ENCODE measurements at places on chromosomes 5 and 9.

DNA sequence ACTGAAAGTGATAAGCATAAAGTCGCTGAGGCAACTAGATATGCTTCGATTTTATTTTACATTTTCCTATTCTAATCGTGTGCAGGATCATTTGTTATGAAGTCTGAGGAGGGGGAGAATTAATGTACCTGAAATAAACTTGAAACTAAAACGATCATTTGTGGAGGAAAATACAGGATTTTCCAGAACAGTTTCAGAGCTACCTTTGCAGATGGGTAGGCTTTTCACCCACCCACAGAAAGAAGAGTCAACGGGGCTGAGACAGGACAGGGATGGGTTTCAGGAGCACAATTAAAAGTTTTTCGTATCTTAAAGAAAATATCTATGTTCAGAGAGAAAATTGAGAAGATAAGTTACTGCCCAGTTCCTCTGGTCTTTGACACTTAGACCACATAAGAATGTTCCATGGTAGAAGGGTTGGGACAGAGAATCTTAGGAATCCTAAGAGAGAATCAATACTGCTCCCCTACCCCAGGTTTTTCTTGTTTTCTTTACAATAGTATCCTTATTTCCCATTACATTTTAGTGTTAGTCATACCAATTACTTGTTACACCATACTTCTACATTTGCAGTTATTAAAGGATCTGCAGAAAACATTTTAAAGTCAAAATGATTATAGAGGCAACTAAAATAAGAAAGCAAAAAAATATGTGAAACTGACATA, 211.4 kb downstream of the DEPDC1B start:
- no peak for DNase-seq

GRCh38 chr5:62685221-62685620, 106.6 kb downstream of the LRRC70 start:
- DNase-seq = no peak

- DNase-seq = no peak
Observed at GRCh38 chr9:22169727-22170503, 160.8 kb upstream of the CDKN2B start.

GRCh38 chr5:169511708-169512107, 71.9 kb upstream of the SPDL1 start:
- no peak for DNase-seq

DNA sequence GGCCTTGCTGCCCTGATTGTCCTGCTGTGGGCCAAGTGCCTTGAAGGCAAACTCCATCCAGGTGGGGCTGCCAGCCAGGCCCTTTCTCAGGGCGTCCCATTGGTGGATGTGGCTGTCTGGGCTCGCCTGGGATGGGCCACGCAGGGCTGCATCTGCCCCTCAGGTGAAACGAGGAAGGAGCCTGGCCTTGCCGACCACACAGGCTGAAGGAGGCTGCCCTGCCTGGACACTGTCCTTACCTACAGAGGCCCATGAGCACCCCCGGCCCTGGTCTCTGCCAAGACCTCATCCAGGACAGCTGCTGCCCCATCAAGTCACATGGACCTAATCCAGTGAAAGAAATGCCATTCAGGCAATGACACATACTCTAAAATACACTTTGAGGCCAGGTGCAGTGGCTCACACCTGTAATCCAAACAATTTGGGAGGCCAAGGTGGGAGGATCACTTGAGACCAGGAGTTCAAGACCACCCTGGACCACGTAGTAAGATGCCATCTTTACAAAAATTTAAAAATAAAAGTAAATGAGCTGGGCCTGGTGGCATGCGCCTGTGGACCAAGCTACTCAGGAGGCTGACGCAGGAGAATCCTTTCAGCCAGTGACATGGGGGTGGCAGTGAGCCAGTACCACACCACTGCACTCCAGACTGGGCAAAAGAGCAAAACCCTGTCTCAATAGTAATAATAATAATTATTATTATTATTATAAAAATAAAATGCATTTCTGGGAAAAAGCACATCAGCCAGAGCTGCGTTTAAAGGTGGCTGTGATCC, 33.9 kb downstream of the PNPLA7 start:
- DNase-seq = no peak

DNA sequence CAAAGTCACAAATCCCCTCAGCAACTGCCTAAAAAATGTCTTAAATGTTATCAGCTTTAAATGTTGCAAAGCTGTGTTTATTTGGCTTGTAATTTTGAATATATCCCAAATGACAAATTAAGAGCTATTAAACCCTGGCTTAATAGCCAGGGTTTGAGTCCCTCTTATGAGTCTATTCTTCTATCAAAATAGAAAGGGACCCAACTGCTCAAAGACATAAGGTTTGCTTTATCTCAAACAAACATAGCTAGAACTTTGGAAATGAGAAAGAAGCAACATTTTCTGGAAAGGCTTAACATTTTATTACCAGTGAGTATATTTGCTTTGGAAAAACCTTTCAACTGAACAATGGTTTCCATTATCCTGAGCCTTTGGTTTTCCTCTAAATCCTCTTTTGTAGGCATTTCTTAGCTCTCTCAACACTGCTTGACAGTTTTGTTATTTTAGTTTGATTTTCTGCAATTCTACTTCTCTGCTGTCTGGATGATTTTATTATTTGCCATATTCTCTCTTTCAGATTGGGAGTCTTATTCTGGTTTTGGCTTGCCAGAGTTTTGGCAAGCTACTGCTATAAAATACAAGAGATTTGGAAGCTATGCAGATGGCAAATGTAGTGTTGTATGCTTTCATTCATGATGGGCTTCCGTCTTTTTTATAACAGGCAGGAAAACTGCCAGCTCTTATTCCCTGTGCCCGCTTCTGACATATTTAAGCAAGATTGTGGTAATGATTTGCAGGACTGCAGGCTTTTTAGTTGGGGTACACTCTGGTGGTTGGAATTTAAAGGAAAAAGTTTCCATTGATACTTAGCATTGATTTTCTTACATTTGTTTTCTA, 734.9 kb downstream of the DTWD2 start:
- no peak for DNase-seq

DNA sequence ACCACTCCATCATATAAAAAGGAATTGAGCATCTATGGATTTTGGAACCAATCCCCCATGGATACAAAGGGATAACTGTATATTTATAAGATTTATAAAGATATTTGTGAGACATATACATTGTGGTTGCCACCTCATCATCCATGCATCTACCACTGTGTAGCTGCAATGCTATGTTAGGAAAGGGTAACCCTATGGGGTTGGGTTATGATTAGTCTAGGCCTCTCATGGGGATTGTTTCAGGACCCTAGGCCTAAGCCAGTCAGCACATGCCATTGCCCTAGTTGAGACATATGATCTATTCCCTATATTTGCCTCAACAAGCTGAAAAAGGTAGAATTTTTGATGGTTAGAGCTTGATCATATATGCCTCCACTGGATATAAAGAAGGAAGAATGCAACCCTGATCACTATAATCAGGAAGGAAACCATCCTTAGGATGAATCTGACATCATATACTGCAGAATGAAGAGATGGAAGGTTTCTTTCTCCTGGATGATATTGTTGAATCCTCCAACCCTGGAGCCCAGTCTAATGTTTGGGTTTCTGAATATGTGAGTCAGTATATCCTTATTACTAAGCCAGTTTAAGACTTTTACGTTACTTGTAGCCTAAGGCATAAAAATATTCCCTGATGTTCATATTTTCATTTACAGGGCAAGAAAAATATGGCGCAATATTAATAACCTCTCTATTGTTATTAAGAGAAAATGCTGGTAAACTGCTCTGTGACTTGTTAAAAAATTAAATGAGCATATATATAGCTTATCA, 94.2 kb downstream of the ADAMTS19 start:
- DNase-seq = no peak

GRCh38 chr5:64603676-64604075, 86.6 kb upstream of the SHISAL2B start:
- no peak for DNase-seq

DNA sequence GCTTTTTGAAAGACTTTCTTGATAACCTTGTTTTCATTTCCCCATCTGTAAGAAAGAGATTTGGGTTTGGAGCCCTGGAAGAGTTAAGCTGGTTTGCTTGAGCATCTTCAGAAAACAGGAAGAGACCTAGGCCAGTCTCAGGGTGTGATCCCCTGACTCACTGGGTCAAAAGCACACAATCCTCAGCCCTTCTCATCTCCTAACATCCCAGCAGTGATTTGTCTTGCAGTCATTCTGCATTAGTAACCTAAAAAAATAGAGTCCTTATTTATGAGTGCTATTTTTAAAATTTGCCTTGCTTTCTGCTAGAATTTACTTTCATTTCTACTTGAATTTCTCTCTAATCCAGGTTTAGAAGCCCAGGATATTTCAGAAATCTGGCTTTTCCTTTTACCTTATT, 16.4 kb upstream of the ARSB start:
- no peak for DNase-seq

GRCh38 chr5:80246001-80246758, 9.7 kb downstream of the SERINC5 start:
- peak; percentile 41 for DNase-seq

GRCh38 chr5:32390819-32391591, 53.5 kb downstream of the ZFR start:
- no peak for DNase-seq

GRCh38 chr9:107375651-107376369, 92.7 kb downstream of the RAD23B start:
- no peak for DNase-seq

GRCh38 chr5:92694067-92694466, 887.0 kb downstream of the NR2F1-AS1 start:
- no peak for DNase-seq

DNA sequence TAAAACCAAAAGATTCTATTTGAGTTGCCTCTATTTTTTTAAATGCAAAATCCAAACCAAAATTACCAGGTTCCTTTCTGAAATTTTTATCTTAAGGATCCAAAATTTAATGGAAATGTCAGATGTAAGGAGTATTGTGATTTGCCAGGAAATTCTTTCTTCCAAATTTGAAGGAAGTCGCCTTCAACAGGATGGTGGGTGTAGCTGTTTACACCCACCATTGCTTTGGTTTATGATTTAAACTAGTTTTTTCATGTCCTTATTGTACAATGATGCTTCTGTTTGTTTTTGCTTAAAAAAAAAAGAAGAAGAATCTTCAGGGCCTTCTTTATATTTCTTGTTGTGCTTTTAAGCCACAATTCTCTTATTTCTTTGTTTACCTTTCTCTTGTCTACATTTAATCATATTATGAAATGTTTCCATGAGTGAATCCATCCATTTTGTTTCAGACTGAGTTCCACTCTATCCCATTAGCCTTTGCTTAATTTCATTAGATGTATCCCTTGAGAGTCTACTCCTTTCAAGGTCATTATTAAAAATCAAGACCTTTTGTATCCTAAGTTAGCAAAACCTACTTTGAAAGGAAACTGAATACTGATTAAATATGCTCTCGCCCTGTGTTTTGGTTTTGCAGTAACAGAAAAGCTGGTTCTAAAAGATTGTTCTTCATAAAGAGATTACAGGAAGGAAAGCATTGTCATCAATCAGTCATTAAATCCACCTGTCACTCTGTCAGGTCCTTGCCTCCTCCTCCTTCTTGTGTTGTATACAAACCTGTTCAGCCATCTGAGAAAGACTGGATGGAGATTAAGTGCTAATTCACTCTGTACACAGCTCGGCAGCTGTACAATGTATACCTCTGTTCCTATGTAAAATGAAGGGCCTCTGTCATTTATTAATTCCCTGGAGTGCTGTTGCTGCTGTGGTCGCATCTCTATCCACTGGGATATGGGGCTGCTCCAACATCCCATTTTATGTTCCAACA, 45.5 kb upstream of the SLC2A8 start:
- DNase-seq = no peak

DNA sequence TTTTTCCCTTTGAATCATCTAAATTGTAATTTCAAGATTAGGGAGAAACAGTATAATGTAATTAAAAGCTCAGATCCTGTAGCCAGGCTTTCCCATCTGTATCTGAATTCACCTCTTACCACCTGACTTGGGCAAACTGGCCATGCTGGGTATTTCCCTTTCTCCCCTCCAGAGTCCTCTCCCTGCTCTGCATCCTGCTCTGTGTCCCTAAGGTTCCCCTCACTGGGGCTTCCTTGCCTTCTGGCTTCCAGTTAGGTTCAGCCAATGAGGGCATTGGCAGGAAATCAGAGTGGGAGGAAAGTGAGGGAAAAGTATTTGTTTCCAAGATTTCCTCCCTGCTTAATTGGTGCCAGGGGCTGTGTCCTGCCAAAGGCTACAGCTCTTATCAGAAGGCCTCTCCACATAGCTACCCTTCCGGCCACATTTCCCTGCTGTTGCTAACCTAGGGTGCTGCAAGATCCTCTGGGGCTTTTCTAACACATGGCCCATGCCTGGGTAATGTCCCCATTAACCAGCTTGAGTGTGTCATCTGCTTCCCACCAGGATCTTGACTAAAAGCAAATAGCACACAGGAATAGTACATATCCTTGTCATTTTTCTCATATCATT, 51.0 kb upstream of the MPDZ start:
- no peak for DNase-seq

DNA sequence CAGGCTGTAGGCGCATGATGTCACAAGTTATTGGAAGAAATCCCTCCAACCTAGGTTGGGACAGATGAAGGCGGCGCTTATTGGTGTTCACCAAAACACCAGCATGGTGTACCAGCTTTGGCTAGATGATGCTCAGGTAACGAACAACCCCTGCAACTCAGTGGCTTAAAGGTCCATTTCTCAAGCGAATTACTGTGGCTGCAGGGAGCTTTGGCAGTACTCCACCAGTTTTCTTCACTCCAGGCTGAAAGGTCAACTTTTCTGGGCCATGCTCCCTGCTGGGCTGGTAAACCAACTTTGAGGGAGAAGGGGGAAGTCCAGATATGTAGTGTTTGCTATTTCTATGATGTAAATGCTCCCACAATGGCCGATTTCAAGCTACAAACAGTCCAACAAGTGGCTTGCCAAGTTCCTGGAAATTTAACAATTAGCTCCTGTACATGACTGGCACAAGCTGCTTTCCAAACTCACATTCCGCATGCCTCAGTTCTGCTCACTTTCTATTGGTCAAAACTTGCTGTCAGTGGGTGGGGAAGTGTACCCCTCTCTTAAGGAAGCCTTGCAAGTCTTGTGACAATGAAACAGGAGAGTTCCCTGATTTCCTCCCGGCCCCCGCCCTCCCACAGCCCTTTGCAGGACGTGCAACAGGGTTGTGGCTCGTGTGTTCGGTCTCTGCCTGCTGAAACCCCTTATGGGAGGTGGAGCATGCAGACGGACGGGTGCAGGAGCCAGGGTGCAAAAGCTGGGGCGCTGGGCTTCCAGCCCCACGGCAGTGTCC, 588 bp upstream of the ZBED3 start:
- DNase-seq = no peak

GRCh38 chr5:167753725-167754490, 537.5 kb upstream of the WWC1 start:
- no peak for DNase-seq
